ENCODE measurements at places on chromosomes 5 and 9. TPM values are rescaled to one million over a fixed set of nuclear protein-coding genes. Genes with fewer than 3 reads are reported as not detected.

The PCDHGA5 gene
- 3.0 TPM for polyA plus RNA-seq

The SPINK4 gene
- not detected for polyA plus RNA-seq

The ANKRD18B gene
- polyA plus RNA-seq = 1.7 TPM

The SEMA4D gene
- 39.2 TPM for polyA plus RNA-seq

The FOXD4 gene
- 0.96 TPM for polyA plus RNA-seq

The DROSHA gene
- 93.3 TPM for polyA plus RNA-seq

The ASB6 gene
- polyA plus RNA-seq = 23.2 TPM

Data from left renal cortex interstitium (tissue), 4 donors.